Kidney tubule cell (primary cell): ENCODE measurements at places on chromosomes 2 and 18.
A peak's percentile ranks its signal among the peaks of the same experiment; 100 is the strongest.

- DNase-seq: no peak
Observed at GRCh38 chr2:235601960-235602704, 108.3 kb downstream of the AGAP1 start.

DNA sequence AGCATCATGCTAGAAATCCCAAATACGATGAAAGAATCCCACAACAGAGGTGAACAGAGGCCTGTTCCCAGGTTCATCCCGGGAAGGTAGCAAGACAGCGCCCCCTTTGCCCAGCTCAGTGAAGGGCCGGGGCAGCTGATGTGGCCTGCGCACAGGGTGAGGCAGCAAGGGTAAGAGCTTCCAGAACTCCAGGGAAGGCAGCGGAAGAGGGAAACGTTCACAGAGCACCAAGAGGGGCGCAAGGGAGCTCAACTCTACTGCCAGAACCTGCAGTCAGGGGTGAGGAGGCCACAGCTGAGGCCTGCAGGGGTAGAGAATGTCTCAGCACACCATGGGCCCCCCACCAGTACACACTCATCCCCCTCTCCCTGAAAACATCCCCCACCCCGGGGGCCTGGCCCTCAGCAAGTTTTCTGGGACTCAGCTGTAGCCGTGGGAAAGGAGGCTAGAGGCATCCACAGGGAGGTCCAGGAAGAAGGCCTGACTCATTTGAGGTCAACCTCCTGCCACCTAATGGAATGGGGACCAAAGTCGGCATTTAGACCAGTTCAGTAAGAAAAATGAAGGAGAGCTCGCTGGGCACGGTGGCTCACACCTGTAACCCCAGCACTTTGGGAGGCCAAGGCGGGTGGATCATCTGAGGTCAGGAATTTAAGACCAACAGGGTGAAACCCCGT, 95.6 kb upstream of the ASAP2 start:
- DNase-seq: no peak

GRCh38 chr2:126788652-126789051, 110.0 kb upstream of the TEX51 start:
- DNase-seq: no peak

GRCh38 chr2:141703501-141703900, 427.3 kb downstream of the LRP1B start:
- DNase-seq: no peak

DNA sequence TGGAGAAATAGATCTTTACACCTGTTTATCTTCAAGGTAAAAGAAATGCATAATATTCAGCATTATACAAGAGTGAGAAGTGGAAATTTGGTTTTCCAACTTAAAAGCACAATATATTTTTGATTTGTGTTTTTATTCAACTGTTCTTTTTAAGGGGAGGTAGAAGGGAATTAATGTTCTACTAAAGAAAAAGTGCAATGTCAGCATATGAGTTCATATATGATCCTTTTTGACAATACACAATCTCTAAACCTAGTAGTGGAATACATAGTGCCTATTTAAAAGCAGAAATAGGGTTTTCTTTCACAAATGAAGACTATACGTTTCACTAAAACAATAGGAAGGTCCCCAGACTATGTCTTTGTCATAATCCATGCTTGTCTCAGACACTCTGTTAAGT, 63.2 kb upstream of the ATP5MC3 start:
- no peak for DNase-seq

DNA sequence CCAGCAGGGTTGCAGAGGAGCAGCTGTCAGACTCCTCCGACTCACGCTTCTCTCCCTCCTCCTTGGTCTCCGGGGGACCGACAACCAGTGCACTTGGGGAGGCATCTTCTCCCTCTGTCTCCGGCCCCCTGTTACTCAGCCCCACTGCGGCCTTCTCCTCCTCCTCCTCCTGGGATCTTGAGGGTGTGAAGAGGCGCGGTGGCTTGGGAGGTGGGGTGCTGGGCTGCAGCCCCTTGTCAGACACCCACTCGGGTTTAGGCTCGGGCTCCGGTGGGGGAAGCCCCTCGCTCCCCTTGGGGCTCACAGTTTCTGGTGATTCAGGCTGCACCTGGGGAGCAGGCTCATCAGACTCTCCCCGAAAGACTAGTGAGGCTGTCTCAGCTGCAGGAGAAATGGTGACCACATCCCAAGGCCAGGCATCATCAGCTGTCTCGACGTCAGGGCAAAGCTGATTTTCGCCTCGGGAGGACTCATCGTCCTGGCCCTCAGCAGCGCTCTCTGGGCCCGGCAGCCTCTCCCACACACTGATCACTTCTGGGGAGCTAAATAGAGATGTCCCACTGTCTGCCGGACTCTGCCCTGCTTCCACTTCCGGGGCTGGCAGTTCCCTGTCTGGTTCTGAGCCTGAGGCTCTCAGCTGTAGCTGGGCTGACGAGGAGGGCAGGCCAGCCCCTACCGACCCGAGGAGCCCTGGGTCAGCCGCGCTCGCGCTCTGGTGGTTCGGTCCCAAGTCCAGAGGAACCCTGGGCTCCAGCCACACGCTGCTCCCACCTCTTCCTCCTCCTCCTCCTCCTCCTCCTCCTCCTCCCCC, 9.0 kb upstream of the SFXN5 start:
- peak; percentile 30 for DNase-seq

GRCh38 chr2:101985101-101985792, 6.5 kb upstream of the IL1R2 start:
- DNase-seq: peak; percentile 84

DNA sequence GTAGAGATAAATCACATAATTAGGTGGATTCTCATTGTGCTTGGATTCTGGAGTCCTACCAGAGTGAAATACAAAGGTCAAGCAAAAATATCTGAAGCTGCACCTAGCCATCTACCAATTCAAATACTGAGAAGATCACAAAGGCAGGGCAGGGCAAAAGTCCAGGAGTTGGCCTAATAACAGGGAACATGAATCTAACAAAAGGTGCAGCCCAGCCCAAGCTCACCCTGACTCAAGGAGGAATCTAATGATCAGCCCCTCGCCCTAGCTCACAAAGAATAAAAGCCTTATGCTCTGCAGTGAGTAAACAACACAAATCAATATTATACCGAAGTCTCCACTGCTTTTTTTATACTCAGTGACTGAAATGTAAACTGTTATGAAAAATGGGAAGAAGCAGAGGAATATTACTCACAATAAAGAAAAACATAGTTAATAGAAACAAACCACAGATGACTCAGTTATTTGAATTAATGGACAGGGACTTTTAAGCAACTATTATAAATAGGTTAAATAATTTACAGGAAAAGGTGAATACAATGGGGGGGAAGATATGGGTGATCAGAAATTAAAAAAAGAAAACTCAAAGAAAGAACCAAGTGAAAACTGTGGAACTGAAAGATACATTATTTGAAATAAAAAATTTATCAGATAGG, 49.5 kb downstream of the ANTXR1 start:
- no peak for DNase-seq

GRCh38 chr2:46504685-46505471, 25.5 kb downstream of the TMEM247 start:
- DNase-seq: no peak

- no peak for DNase-seq
Observed at GRCh38 chr2:169803480-169803879, 4.8 kb downstream of the SSB start.

DNA sequence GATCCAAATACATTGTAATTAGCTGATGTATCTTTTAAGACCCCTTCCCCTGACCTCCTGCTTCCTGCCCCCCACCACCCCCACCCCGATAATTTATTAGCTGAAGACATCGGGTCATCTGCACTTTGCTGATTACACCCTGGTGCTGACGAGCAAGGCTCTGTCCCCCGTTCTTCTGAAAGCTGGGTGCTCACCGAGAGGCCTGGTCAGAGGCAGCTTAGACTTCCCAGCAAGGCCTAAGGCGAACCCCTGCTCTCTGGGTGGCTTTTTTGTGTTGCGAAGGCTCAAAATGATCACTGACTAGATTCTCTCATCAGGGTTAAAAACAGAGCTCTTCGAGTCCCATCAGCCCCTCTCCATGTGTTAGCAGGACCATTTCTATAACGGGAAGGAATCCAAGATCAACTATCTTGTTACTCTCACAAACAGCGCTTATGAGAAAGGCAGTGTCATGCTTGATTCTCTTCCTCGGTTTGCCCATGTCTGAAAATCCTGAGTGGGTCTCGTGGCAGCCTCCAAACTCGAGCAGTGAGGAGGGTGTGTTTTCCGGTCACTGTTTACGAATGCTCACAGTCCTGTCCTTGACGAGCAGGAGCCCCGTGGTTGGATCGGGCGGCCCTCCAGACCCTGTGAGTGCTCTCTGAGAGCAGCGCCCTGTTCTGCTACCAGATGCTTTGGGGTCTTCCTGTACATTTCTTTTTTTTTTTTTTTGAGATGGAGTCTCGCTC, 201.6 kb downstream of the HDAC4 start:
- no peak for DNase-seq
